Activated gamma-delta T cell treated with Interleukin-2 at 50 U/mL for 16 hours (primary cell): ENCODE measurements at places on chromosomes 3 and 15.

DNA sequence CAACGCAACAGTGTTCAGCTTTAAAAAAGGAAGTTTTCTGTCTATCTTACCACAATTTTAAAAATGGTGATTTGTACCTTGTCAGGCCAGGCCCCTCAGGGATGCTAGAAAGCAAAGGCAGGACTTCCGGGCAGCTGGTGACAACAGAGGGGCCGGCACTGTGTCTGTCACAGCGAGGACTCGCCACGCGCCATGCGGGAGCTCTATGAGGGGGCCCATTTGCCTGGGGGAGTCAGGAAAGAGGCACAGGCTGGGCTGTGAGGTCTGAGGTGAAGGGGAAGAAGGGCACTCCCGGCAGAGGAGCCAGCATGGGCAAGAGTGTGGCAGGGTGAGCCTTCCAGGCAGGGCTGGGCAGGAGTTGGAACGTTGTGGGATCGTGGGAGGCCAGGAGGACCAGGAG is 7.0 kb downstream of the IQSEC1 start:
- DNase-seq = no peak

DNA sequence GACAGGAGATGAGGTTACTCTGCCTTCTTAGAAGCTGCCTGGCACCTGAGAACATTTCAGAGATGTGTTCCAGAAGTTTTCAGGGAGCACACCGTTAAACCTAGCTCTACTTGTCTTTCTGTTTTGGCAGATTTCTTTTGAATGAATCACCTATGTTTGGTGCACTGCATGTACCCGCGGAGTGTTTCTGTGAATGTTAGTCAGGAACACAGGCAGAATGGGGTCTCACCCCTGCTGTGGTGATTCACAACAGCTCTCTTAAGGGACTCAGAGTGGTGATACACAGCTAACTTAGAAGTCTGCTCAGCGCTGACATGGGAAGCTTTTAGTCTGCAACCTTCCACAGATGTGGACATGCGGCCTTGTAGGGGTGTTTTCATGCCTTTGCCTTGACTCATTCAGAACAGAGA is 24.0 kb downstream of the TSEN2 start:
- no peak for DNase-seq

DNA sequence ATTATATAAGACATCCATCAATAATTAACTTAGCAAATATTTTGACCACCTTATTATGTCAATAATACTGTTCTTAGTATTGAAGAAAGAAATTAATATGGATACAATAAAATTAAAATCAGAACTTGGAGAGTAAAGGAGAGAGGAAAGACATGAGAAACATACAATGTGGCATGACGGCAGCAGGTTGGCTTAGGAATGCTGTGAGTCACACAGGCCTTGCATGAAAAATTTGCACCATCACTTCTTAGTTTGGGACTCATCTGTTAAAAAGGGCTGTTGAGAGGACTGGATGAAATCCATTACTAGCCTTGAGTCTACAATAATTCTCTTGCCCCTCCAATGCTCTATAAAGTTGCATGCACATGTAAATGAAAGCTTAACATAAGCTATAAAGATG is 880.8 kb downstream of the ROBO1 start:
- no peak for DNase-seq

- DNase-seq = no peak
These were observed 36.4 kb downstream of the TAMM41 start for GRCh38 chr3:11810276-11810675.

DNA sequence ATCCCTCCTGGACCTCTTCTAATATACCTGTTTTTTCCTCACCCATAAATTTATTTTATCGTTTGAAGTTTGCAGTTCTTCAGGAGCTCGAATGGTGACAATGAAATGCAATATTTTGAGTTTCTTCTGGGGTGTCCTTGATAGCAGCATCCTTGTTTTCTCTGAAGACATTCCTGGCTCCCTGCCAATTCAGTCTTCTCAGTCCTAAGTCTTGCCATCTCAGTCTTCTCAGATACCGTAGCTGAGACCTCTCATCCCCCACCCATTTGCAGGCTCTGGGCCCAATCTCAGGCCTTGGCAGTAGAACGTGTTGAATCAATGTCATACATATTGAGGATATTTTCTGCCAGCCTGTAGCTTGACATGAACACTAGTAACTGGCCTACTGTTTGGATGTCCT is 140.9 kb downstream of the NECTIN3 start:
- no peak for DNase-seq

DNA sequence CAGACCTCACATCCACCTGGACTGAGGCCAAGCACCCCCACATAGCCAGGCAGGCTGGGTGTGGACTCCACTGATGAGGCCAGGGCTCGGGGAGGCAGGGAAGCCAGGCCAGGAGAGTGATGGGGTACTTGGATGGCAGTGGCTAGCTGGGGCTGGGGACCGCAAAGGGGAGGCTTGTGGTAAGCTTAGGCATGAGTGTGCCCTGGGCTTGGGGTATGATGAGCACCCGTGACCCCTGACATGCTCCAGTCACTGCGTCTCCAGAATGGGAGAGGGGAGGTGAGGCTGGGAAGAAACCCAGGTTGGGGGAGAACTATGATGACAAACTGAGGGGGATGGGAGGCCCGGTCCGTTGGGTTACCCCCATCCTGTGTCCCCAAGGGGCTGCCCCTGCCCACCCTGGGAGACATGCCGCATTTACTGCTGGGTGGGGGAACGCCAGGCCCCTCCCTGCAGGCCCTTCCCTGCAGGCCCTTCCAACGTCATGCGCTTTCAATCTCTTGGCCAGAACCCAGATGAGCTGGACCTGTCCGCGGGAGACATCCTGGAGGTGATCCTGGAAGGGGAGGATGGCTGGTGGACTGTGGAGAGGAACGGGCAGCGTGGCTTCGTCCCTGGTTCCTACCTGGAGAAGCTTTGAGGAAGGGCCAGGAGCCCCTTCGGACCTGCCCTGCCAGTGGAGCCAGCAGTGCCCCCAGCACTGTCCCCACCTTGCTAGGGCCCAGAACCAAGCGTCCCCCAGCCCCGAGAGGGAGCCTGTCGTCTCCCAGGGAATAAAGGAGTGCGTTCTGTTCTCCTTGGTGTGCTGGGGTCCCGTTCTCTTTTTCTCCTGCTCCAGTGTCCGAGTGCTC is 34.1 kb downstream of the TSPAN3 start:
- DNase-seq = peak; percentile 2

GRCh38 chr3:127786353-127787070 is 35.8 kb downstream of the MGLL start:
- DNase-seq = no peak

GRCh38 chr3:102092617-102093466 is 243.5 kb downstream of the NFKBIZ start:
- DNase-seq = no peak

GRCh38 chr3:4756057-4756775 is 223.0 kb upstream of the BHLHE40 start:
- DNase-seq = no peak

- no peak for DNase-seq
These were observed 308.5 kb upstream of the RASGRP1 start for GRCh38 chr15:38873158-38873557.

- DNase-seq = no peak
These were observed 722 bp downstream of the CACNA1D start for GRCh38 chr3:53495146-53495519.

DNA sequence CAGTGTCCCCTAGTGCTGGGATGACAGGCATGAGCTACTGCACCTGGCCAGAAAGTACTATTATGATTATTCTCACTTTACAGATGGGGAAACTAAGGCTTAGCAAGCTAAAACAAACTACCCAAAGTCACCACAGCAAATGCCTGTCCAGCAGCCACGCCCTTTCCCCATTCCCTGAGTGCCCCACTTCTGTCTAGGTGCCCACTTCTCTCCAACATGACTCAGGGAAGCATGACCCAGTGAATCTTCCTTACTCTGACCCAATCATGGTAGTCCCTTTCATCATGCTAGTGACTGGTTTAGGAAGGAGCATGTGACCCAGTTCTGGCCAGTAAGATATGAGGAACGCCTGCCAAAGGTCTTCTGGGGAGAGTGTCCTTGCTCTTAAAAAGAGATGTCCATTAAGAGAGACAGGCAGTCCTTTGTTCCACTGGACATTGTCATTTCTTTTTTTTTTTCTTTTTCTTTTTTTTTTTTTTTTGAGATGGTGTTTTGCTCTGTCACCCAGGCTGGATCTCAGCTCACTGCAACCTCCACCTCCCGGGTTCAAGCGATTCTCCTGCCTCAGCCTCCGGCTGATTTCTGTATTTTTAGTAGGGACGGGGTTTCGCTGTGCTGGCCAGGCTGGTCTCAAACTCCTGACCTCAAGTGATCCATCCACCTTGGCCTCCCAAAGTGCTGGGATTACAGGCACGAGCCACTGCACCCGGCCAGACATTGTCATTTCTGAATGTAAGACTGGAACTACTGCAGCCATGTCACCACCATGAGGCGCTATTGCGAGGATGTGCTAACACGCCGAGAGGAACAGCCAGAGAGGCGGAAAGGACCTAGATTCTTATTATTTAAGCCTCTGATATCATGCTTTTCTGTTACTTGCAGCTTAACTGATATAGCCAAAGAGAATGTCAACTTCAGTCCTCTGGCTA is 19.8 kb downstream of the MEGF11 start:
- no peak for DNase-seq

GRCh38 chr15:43168192-43169107 is 16.8 kb upstream of the CCNDBP1 start:
- no peak for DNase-seq

- no peak for DNase-seq
These were observed 1408.0 kb upstream of the GBE1 start for GRCh38 chr3:83169473-83169872.

- DNase-seq = no peak
These were observed 331.2 kb downstream of the MECOM start for GRCh38 chr3:169332310-169332709.

- no peak for DNase-seq
These were observed at the start of gene CAMP for GRCh38 chr3:48222616-48223513. Gene CAMP (plus strand): TSS chr3:48223495. CDS start chr3:48223512, 17 bp downstream.

DNA sequence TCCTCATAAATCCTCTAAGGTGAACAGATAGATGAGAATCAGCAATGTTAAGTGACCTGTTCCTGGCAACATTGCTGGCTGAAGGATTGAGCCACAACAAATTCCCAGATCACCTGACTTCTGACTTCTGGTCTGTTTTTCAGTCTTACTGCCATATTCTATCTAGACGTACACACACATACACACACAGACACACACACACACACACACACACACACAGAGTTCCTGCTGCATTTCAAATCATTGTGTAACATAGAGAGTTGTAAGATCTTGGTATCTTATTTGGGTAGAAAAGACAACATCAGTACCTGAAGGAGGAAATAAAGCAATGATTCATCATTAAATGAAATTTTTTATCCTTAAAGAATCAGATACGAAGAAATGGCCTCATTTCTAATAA is 342.6 kb downstream of the MFSD1 start:
- DNase-seq = no peak

DNA sequence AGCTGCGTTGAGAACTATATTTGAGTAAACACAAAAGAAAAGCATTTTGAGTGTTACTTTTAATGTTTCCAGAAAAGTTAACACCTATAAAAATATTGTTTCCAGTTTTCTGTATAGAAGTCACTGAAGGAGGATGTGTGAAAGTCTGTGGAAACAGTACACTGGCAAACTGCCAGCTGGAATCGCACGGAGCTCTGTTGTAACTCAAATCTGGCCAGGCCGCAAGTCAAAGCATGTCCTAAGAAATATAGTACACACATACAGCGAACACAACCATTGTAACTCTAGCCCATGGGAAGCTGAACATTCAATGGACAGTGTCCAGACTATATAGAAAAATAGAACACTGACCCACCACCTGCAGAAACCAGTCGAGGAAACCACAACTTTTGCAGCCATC is 657.2 kb downstream of the FHIT start:
- DNase-seq = no peak

DNA sequence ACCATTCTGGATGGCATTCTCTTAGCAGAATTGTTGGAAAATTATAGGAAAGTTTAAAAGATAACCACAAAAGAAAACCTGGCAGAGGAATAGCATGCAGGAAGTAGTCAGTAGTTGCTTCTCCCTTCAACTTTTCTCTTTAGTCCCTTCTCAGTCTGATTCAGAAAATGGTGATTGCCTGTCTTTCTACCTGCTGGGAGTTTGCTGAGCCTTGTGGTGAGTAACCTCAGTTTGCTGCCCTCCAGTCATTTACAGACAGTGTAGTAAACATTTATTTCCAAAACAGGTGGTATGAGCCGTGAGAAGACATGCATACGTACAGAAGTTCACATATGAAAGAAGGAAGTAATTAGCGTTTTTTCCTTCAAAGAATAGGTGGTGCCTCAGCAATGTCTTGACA is 224.7 kb upstream of the POU1F1 start:
- no peak for DNase-seq

- no peak for DNase-seq
These were observed 3.1 kb downstream of the STAG1 start for GRCh38 chr3:136749091-136749490.

DNA sequence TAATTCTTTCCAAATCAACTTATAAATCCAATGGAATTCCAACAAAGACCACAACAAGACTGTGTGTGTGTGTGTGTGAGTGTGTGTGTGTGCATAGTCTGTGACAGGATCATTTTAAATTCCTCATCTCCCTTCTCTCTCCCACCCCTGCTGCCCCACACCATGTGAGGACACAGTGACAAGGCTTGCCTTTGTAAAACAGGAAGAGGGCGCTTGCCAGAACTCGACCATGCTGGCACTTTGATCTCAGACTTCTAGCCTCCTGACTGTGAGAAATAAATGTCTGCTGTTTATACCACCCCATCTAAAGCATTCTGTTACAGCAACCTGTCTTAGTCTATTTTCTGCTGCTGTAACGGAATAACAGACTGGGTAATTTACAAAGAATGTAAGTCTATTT is 99.1 kb downstream of the NSMCE3 start:
- DNase-seq = no peak

DNA sequence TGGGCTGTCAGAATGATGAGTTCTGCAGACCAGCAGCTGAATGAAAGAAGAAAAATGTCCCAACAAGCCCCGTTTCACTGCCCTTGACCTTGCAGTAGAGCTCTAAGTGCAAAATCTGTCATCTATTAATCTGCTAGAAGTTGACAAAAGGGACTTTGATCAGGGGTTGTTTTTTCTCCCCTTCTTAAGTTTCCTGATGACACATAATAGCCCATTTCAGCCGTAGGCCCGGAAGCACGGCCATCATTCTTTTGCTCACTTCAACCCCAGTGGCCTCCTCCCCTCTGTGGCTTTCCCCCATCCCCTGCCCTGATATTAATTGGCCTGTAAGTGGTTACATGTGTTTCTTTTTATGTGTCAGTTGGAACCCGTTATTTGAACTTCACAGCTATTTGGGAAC is 298.9 kb downstream of the RPLP1 start:
- no peak for DNase-seq

DNA sequence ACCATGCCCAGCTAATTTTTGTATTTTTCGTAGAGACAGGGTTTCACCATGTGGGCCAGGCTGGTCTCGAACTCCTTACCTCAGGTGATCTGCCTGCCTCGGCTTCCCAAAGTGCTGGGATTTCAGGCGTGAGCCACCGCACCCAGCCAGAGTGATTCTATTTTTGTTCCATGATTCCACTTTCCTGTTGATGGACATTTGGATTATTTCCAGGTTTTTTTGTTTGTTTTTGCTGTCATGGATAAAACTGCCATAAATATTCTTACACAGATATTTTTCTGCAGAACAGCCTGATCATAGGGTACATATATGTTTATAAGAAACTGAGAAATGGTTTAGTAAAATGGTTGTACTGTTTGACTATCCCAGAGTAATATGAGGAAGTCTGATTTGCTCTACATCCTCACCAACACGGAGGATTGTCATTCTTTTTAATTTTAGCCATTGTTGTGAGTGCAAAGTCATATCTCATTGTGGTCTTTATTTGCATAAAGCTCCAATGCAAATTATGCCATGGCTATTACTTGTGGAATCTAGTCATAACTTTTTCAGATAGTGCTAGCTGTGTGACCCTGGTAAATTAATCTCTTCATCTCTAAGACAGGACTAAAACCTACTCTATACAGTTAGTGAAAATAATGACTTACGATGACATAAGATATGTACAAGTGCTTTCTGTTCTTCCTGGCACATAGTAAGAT is 42.7 kb downstream of the MAP6D1 start:
- DNase-seq = no peak
